ENCODE measurements at places on chromosomes 3 and 15. TPM values are rescaled to one million over a fixed set of nuclear protein-coding genes. Genes with fewer than 3 reads are reported as not detected.

PLSCR5 gene
- total RNA-seq = not detected

SACM1L gene
- 122 TPM for total RNA-seq

CYP11A1 gene
- total RNA-seq = 0.54 TPM

GRCh38 chr15:71261909-71262308, 146.6 kb downstream of the THSD4 start:
- DNase-seq = no peak

- DNase-seq = no peak
These were observed 273.2 kb upstream of the GADL1 start for GRCh38 chr3:31167666-31168065.

DNA sequence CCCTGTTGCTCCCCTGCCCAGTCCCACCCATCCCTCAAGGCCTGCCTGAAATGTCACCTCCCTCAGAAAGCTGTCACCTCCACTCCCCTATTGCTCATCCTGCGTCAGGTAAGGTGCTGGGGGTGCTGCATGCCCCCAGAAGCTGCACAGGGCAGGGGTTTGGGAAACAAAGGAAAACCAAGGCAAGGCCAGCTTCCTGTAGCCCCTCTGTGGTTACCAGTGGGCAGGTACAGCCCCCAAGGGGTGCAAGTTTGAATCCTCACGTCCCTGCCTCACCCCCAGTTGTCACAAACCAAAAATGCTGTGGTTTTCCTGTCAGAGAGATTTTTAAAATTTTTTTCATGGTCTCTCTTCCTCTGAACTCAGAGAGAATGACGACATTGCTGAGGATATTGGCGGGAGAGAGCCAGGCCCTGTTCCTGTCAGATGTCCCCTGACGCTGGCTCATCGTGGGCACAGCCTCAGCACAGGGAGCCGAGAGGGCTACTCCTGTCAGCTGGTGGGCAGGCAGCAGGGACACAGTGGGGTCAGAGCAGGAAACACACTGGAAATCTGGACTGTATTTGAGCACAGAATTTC, 27.0 kb downstream of the PSTPIP1 start:
- no peak for DNase-seq

- DNase-seq = no peak
These were observed 6.7 kb upstream of the ZBED2 start for GRCh38 chr3:111601810-111602209.

DNA sequence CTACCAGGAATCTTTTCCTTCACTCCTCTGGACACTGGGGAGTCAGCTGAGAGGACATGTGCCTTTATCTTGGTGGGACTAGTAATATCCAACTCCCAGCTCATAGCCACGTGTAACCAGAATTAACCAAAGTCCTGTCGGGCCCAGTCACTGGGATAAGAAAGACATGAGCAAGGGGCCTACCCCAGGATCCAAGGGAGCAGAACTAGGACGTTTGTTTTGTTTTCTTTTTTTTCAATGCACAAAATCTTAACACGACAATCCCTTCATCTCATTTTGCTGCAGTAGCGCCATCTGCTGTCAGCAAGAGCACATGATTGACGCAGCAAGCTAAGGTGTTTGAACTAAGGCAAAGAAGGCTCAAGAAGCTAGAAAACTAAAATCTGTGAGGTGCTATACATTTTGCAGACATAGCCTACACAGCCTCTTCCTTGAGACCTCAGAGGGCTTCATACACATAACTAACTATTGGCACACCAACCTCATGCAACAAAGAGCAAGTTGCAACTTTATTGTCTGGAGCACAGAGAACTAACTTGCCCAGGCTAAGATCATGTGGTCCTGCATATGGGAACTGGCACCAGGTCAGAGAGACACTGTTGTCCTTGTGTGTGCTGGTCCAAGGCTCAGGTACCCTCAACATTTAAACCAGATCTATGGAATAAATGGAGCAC, 43.6 kb downstream of the RLBP1 start:
- peak; percentile 71 for DNase-seq

- DNase-seq = no peak
These were observed 25.2 kb downstream of the TLE3 start for GRCh38 chr15:70072479-70072878.

GRCh38 chr3:112847692-112848091, 1.0 kb upstream of the CD200R1L start:
- DNase-seq = no peak

DNA sequence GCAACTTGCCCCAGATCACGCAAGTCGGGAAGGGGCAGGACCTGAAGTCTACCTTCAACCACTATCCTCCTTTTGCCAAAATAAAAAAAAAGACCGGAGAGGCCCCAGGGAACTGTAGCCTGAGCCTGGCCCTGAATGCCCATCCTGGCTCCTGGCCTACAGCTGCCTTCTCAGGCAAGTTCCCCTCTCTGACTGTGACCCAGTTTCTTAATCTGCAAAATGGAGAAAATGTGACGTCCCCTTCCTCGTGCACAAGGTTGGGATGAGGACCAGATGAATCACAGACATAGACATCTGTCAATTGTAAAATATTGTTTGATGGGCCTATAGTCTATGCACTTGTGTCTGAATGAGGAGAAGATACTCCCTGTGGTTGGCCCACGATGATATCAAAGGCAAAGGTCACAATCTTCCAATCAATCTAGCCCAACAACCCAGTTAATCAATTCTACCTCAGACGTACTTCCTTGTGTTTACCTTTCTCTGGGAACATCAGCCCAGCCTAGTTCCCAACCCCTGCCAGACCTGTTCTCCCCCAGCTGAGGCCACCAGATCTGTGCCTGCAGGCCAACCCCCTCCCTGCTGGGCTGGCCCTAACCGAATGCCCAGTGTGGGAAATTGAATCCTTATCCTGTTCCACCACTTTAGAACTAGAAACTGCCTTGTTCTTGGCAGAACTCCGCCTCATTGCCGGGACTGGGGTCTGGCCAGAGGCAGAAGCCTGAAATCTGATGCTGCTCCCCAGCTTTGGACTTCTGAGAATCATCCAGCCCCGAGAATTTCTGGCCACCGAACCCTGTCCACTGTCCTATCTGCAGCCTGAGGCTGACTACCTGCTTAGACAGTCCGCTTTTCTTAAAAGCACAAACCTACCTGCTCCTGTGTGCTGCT, 101.8 kb upstream of the LIPC start:
- DNase-seq = no peak

GRCh38 chr3:190545191-190545590, 31.3 kb downstream of the IL1RAP start:
- DNase-seq = no peak

DNA sequence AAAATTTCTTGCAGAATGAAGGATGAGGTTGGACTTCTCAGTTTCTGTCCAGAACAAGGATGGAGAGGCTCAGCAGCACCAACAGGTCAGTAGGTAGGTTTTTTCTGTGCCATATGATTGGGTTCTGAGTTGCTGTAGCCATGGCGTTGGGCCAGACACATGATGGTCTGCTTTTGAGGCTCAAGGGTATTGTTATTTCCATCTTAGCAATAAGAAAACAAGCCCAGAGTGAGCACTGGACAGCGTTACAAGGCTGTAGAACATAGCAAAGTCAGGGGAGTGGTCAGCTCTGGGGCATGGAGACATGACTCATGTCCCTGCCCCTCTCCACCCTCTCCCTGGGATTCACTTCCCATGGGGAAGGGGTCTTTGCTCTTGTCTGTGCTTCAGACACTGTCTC, 137.6 kb upstream of the TOPAZ1 start:
- DNase-seq = no peak

DNA sequence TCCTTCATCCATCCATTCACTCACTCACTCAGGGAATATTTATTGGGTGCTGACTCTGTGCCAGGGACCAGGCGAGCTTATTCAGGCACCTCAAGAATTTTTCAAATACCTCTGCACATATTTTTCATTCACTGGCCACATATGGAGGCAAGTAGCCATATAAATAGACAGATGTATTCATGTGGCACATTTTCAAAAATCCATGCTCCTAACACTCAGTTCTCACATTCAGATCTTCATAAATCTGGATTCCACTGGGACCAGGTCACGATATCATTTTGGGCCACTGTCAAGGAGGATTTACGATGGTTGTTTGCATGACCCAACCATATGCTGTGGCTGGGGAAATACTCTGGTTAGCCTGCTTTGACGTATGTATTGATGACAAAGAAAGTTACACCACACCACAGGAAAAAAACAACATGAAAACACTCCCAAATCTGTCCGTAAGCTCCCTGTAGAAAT, 241.8 kb upstream of the LRTM1 start:
- no peak for DNase-seq
